ENCODE measurements at places on chromosomes 6 and 20.

GRCh38 chr6:152170702-152171667, 363.5 kb downstream of the ESR1 start:
- DNase-seq, result peak; percentile 19

GRCh38 chr6:145235207-145235606, 500.1 kb downstream of the EPM2A start:
- DNase-seq, result no peak

DNA sequence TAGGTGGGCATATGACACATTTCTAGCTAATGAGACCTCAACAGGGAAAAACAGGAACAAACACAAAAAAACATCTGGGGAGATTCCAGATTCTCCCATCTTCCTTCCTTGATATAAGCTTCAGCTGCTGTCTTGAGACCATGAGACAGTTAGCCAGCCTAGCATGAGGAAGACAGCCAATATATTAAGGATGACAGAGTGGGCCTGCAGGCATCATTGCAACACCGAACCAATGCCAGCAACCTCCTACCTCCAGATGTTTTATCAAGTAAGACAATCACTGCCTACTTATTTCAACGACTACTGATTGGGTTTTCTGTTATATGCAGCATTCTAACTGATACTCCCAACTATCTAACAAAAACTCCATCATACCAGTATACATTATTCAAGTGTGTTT, 119.0 kb downstream of the ISM1 start:
- DNase-seq, result no peak

- no peak for DNase-seq
Measured at GRCh38 chr6:8858854-8859331, 423.5 kb upstream of the SLC35B3 start.

- DNase-seq, result no peak
Measured at GRCh38 chr20:23049201-23050075, at the start of gene THBD. TSS of gene THBD (minus strand) at chr20:23049672. CDS start at chr20:23049504, 168 bp downstream.

GRCh38 chr6:514396-514978, 122.9 kb downstream of the IRF4 start:
- DNase-seq, result no peak

DNA sequence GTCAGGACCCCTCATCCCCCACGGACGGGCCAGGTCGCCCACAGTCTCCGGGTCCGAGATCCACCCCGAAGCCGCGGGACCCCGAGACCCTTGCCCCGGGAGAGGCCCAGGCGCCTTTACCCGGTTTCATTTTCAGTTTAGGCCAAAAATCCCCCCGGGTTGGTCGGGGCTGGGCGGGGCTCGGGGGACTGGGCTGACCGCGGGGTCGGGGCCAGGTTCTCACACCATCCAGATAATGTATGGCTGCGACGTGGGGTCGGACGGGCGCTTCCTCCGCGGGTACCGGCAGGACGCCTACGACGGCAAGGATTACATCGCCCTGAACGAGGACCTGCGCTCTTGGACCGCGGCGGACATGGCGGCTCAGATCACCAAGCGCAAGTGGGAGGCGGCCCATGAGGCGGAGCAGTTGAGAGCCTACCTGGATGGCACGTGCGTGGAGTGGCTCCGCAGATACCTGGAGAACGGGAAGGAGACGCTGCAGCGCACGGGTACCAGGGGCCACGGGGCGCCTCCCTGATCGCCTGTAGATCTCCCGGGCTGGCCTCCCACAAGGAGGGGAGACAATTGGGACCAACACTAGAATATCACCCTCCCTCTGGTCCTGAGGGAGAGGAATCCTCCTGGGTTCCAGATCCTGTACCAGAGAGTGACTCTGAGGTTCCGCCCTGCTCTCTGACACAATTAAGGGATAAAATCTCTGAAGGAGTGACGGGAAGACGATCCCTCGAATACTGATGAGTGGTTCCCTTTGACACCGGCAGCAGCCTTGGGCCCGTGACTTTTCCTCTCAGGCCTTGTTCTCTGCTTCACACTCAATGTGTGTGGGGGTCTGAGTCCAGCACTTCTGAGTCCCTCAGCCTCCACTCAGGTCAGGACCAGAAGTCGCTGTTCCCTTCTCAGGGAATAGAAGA, 978 bp downstream of the HLA-A start:
- DNase-seq, result no peak

DNA sequence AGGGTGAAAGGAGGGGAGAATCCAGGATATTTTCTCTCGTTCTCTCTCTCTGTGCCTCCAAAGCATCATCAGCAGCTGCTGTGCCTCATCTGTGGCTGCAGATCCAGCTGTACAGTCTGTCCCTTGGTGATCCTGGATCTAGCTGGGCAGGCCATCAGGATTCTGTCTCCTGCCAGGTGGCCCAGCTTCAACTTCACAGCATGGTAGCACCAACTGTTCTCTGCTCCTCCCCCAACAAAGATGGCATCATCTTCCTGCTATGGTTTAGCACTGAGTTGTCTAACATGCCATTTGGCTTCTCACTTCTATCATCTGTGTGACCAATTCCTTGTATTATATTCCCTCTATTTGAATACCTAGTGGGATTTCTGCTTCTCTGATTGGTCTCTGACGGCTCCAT, 28.6 kb upstream of the ARFGEF2 start:
- no peak for DNase-seq

GRCh38 chr20:24530131-24530680, 60.8 kb downstream of the SYNDIG1 start:
- no peak for DNase-seq

GRCh38 chr6:157092736-157093135, 230.6 kb downstream of the TMEM242 start:
- no peak for DNase-seq

- DNase-seq, result no peak
Measured at GRCh38 chr6:108407904-108408827, 113.3 kb downstream of the AFG1L start.

DNA sequence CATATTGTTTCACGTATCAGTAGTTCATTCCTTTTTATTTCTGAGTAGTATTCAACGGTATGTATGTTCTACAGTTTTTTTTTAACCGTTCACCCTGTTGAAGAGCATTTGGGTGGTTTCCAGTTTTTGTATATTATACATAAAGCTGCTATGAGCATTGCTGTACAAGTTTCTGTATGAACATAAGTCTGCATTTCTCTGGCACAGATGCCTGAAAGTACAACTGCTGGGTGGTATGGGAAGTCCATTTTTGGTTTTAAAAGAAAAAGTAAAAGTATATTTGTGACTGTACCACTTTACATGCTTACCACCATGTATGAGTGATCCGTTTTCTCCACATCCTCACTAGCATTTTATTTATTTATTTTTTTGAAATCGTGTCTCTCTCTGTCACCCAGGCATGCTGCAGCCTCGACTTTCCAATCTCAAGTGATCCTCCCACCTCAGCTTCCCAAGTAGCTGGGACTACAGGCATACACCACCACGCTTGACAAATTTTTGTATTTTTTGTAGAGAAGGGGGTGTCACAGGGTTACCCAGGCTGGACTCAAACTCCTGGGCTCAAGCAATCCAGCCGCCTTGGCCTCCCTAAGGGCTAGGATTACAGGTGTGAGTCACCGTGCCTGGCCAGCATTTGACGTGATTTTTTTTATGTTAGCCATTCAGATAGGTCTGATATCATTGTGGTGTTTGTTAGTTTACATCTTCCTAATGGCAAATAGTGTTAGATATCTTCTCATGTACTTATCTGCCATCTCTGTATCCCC, 11.0 kb upstream of the SIM1 start:
- DNase-seq, result no peak

GRCh38 chr20:36663031-36663430, 17.0 kb upstream of the SLA2 start:
- no peak for DNase-seq

GRCh38 chr6:44652547-44652946, 265.0 kb downstream of the CDC5L start:
- no peak for DNase-seq

- no peak for DNase-seq
Measured at GRCh38 chr6:152070556-152070955, 263.1 kb downstream of the ESR1 start.

DNA sequence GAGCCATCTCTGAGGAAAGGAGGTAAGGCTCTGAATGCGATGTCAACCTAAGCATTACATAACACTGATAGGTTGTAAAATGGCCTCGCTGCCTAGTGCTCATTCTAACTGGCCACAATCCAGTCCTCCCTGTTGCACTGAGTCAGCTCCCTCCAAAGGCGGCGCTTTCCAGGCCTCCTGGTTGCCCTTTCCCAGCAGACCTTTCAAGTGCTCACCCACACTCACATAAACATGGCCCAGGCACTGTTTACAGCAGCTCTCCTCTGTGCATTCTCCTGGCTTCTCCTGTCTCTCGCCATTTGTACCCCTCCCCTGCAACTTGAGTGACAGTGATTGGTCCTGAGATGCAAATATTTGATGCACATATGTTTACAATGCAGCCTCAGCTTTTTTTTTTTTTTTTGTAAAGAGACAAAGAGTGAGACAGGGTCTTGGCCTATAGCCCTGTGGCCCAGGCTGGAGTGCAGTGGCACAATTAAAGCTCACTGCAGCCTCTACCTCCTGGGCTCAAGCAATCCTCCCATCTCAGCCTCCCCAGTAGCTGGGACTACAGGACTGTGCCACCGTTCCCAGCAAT, 36.8 kb upstream of the PRND start:
- DNase-seq, result no peak

Measured in T follicular helper cell (primary cell).